Forelimb muscle (tissue), 1 donor: ENCODE measurements at places on chromosomes 5 and 9.
A peak's percentile ranks its signal among the peaks of the same experiment; 100 is the strongest.

DNA sequence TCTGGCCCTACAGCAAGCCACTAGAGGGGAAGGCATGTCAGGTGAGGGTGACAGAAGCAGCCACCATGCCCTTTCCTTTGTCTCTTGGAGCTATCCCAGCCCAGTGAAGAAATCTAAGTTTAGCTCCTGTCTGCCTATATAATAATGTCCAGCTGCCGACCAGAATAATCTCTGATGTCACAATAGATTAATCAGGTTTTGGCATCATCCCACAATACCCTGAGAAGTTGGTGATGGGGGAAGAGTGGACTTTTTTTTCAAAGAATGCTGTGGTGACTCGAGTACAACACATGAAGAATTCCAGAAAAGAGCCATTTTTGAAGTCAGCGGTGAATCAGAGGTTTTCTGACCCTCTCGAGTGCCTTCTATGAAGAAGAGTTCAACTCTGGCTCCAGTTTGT, 1.7 kb upstream of the TSLP start:
- DNase-seq, result no peak

- no peak for DNase-seq
These were observed 81.3 kb downstream of the IZUMO3 start for GRCh38 chr9:24464319-24464951.

GRCh38 chr9:131776473-131776872, 36.6 kb upstream of the RAPGEF1 start:
- DNase-seq, result peak; percentile 6

DNA sequence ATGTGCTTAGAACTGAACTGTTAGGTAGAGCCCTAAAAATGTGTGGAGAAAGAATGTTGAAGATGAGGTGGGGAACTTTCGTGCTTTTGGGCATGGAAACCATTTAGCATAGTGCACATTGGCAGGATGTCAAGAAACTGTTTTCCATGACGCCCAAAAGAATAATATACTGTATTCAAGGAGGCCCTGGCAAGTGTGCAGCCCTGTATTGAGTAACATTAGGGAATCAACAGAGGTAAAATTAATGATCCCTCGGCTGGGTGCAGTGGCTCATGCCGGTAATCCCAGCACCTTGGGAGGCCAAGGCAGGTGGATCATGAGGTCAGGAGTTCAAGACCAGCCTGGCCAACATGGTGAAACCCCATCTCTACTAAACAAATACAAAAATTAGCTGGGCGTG, 20.9 kb upstream of the PLIN2 start:
- no peak for DNase-seq

GRCh38 chr5:38756068-38756467, 89.7 kb upstream of the OSMR start:
- no peak for DNase-seq

- no peak for DNase-seq
These were observed 14.9 kb upstream of the SPATA24 start for GRCh38 chr5:139418793-139419192.

GRCh38 chr5:136108766-136109165, 23.9 kb upstream of the SMAD5 start:
- no peak for DNase-seq

- DNase-seq, result no peak
These were observed 9.2 kb downstream of the DCANP1 start for GRCh38 chr5:135437796-135438560.

- DNase-seq, result no peak
These were observed 159.6 kb upstream of the ANKH start for GRCh38 chr5:15031180-15031579.

DNA sequence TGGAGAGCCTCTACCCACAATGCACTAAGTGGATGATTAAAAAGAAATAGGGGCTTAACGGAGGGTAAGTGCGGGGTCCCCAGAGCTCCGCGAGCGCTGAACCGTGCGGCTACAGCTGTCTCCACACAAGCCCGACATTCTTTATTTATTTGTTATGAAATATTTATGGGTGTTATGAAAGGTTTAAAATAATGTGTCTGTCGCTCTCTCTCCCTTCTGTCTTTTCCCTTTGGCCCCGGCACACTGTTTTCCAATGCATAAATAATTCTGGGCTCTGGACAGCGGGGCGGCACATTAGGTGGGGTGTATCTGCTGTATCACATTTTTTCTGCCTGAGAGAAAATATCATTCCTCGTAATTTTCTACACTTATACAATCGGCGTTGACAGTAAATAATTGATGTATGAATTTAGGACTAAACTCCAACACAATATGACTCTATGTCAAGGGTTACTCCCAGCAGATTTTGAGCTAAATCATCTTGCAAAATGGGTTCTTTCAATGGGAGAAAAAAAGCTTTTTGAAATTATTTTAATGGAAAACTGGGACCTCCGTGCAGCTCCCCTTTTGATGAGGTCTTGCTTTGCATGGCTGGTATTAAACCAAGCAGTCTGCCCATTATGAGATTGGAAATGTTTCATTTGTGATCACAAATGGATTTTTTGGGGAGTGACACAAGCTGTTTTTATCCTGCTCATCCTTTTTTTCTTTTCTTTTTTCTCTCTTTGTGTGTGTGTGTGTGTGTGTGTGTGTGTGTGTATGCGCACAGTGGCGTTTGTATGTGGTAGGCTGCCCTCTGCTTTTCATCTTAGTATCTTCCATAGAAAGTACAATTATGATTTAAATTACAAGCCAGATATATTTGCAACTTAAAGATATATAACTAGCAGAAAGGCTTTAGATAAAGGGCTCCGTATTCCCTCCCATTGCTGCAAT, 370.6 kb upstream of the IRX4 start:
- DNase-seq, result no peak
